Stimulated activated CD8-positive, alpha-beta memory T cell treated with anti-CD3 and anti-CD28 coated beads, Interleukin-15, amount 100 ng/mL, for 48 hours (primary cell): ENCODE measurements at places on chromosomes 1 and 21.
A peak's percentile ranks its signal among the peaks of the same experiment; 100 is the strongest.

DNA sequence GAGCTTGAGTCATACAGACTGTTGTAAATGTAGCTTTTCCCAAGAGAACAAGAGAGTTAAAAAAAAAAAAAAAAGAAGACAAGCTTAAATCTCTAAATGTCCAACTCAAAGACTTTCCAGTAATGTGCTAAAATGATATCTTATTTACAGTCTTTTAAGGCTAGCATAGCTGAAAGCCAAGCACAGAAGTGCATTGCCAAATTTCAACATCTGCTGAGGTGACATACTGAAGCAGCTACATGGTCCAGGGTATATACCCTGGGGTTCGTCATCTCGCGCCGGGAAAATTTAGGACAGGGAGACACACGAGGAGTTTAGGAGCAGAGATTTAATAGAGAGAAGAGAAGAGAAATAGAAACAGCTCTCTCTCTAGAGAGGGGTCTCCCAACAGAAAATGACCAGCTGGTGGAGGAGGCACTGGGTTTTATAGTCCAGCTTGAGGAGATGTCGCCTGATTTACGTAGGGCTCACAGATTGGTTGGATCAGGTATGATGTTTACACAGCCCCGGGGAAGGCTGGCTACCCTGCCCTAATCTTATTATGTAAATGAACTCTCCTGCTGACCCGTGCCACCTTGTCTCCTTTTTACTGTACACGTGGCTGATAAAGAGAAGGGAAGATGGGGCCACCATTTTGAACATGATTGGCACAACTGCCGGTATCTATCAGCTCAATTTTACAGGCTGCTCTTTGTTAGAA, 172.7 kb downstream of the TRIM33 start:
- DNase-seq, result no peak

DNA sequence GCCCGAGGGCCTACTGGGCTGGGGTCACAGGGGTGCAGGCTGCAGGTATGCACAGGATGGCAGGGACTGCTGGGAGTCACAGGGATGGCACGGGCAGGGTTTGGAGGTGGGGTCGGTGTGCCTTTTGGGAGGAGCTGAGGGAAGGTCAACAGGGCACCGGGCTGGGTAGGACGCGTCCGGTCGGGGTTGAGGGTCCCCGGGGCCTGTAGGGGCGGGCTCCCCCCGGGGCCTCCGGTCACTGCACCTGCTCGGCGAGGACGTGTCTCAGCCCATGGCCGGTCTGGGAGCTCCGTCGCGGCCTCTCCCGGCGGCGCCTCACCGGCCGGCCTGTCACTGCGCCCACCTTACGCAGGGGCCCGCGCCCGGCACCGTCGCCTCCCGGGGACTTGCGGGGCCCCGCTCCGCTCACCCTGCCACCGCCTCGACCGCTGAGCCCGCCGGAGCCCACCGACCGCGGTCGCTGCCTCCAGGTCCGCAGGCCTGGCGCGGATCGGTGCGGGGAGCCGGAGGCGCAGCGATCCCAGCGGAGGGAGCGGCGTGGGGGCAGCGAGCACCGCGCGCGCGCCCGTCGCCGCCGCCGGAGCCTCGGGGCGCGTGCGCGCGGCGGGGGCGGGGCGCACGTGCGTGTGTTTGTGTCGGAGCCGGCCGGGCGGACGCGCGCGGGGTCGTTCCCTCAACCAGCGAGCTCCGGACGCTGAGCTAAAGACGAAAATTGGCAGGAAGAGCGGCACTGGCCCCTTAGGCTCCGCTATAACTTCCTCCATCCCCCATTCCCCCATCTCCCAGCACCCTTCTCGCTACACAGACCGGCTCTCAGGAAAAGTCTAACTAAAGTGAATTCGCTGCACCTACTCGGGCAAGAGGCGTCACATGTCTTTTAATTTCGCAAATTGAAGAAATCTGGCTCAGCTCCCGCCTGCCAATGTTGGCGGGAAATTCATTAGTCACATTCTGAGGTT, at the start of gene AMIGO1:
AMIGO1 (minus strand) TSS at position 552 of the 959 bp plus-strand sequence. CDS start 815 bp downstream, outside the sequence.
- DNase-seq, result no peak

- DNase-seq, result no peak
Measured at GRCh38 chr1:29144178-29144577, 20.5 kb upstream of the TMEM200B start.

GRCh38 chr21:31987696-31988095, 114.9 kb downstream of the HUNK start:
- DNase-seq, result no peak

GRCh38 chr1:235767795-235768194, 98.9 kb downstream of the LYST start:
- no peak for DNase-seq

DNA sequence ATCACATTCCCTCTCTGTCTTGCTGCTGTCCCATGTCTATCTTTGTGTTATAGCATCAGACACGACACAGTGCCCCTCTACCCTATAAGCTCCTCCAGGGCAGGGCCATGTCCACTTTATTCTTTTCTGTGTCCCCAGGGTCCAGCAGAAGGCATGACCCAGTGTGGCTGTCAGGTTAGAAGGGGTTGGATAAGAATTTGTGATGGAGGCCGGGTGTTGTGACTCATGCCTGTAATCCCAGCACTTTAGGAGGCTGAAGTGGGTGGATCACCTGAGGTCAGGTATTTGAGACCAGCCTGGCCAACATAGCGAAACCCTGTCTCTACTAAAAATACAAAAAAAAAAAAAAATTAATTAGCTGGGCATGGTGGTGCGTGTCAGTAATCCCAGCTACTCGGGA, 26.3 kb upstream of the RNF19B start:
- no peak for DNase-seq

- DNase-seq, result peak; percentile 32
Measured at GRCh38 chr1:243421784-243422183, 165.9 kb downstream of the SDCCAG8 start.

- no peak for DNase-seq
Measured at GRCh38 chr1:154423304-154423987, 18.3 kb downstream of the IL6R start.

DNA sequence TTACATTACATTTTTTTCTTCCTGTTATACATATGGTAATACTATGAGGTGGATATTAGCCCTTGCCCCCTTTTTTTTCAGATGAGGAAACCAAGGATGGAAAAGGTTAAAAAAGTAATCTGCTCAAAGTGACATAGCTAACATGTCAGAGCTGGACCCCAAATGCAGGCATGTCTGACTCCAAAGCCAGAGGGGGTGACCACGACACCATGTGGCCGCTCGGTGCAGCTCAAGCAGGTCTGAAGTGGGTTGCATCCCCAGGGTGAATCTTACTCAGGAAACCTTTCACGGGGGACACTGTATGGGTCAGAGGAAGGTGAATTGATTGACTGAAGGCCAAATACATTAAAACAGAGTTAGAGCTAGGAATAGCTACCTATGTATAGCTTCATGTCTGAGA, 34.8 kb downstream of the CD34 start:
- no peak for DNase-seq

- DNase-seq, result no peak
Measured at GRCh38 chr21:29206445-29206844, 76.0 kb downstream of the MAP3K7CL start.

DNA sequence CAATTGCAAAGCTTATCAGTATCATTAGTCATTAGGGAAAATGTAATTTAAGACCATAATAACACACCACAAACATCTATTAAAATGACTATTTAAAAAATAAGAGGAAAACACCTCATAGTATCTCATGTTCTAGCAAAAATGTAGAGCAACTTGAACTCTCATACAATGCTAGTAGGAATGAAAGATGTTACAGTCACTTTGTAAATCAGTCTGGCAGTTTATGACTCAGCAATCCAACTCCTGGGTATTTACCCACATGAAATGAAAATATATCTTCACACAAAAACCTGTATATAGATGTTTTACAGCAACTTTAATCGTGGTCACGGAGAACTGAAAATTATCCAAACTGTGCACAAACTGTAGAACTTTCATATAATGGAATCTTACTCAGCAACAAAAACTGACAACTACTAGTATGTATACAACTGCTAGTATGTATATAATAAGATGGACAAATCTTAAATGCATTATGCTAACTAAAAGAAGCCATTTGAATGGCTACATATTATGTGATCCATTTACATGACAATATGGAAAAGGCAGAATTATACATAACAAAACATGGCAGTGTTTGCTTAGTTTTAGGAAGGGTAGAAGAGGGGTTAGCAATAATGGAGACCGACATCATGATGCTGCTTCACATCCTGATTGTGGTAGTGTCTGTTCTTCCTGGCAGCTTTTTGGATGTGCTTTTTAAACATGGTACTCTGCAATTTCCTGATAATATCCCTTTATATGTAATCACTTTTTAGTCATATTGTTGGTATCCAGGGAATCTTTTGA, 267.0 kb downstream of the KCTD3 start:
- DNase-seq, result no peak

- DNase-seq, result no peak
Measured at GRCh38 chr1:115240297-115240696, 97.8 kb downstream of the NGF start.

DNA sequence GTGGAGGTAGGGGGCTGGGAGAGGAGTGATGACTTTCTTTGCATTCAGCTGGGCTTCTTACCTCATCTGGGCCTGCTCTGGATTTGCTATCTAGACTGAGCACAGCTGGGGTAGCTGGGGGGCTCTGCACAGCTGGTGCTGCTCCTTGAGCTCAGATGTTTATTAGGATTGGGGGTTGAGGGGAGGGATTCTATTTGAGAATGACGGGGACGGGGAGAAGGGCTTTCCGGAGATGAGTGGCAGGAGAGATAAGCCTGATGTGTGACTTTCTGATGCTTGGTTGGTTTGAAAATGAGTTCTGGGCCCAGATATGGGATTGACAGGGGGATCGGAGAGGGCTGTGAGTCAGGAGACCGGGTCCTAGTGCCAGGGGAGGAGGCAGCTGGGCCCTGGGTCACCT, 146.1 kb upstream of the CSF3R start:
- no peak for DNase-seq

DNA sequence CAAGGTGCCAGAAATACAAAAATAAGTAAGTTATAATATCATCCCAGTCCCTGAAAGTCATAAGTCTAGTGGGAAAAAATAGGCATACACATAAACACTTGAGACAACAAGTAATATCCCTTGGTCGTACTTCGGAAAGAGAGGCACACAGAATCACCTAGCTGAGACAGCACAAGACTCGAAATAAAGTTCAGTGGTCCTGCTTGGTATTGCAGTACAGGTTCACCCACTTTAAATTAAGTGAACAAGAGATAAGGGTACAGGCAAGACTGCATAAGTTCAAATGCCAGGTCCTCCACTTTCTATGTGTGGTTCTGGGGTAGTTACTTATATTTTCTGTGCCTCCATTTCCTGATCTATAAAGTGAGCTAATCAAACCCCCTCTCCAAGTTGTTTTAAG, 47.6 kb downstream of the SEC16B start:
- DNase-seq, result no peak
